Stimulated activated CD4-positive, alpha-beta T cell treated with anti-CD3 and anti-CD28 coated beads, TNF-alpha, amount 100 ng/mL, for 4 hours (primary cell): ENCODE measurements at places on chromosomes 1 and 21.

DNA sequence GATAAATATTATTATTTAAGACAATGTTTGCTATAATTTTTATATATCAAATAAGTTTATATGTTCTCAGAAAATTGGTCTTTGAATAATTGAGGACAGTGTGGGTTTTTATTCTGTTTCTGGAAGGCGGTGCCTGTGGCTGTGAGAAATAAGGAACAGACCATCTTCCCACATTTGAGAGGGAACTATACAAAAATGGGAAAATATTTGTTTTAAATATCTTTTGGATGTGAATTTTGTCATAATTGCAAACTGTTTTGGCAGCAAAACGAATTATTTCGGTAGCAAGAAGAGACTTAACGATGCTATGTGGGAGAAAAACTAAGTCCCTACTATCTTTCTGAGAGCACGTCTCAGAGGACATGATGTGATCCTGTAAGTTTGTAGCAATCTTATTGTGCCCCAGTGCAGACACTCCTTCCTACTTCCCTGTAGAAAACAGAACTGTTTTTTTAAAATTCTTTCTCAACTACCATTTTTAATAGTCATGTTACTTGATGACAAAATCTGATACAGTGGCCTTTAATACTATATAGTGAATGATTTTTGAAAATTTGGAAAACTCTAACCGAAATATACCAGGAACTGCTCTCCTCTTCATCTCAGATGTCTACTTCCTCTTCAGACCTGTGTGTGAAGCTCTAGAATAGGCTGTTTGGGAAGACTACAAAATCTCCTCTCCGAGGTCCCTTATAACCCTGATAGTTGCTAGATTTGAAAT lies 25.4 kb downstream of the PTPRC start:
- no peak for DNase-seq

- DNase-seq = no peak
Measured at GRCh38 chr1:221527886-221528624, 213.8 kb downstream of the DUSP10 start.

GRCh38 chr1:43747736-43748135 lies 40.4 kb downstream of the ST3GAL3 start:
- no peak for DNase-seq

- no peak for DNase-seq
Measured at GRCh38 chr1:43484367-43484766, 30.6 kb upstream of the HYI start.

- no peak for DNase-seq
Measured at GRCh38 chr1:157968946-157969345, 24.5 kb upstream of the KIRREL1 start.

DNA sequence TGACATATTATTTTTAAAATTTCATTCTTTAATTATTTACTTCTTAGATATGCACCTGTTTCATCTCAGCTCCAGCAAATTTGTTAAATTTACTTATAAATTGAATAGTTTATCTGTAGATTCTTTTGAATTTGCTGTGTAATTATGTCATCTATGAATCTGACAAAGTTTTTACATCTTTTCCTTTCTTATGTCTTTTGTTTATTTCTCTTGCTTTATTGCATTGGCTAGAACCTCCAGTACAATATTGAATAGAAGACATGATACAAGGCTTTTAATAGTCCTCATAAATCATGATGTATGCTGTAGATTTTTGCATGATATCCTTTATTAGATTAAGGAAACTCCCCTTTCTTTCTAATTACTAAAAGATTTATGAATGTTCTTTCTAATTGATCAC lies 20.8 kb downstream of the CR1 start:
- DNase-seq = no peak

DNA sequence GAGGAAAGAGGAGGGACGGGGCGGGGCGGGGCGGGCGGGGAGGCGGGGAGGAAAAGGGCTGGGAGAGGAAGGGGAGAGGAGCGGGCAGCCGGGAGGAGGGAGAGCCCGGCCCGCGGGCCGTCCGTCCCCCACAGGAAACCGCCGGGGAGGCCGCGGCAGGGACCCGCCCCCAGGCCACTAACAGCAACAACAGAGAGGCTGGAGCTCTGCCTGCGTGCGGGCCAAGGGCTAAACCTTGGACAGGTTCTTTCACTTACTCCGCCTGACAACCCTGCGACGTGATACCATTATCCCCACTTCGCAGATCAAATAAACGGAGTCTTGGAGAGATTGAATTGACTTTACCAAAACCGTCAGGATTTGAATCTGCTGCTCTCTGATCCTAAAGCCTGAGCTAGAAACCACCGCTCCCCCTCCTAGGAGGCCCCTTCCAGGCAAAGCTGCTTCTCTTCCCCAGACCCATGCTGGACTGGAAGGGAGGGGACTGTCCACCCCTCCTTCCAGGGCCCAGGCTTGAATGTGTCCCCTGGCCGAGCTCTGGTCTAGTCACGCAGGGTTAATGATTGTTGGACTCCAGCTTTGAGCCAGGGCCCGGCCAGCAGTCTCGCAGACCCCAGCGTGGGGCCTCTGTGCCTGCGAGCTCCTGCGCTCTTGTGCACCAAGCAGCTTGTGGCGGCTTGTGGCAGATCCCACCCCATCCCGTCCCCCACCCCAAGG lies at the start of gene EVA1B:
TSS of gene EVA1B (minus strand) at position 10 of the 717 bp plus-strand sequence. CDS start 608 bp downstream, outside the sequence.
- DNase-seq = no peak

DNA sequence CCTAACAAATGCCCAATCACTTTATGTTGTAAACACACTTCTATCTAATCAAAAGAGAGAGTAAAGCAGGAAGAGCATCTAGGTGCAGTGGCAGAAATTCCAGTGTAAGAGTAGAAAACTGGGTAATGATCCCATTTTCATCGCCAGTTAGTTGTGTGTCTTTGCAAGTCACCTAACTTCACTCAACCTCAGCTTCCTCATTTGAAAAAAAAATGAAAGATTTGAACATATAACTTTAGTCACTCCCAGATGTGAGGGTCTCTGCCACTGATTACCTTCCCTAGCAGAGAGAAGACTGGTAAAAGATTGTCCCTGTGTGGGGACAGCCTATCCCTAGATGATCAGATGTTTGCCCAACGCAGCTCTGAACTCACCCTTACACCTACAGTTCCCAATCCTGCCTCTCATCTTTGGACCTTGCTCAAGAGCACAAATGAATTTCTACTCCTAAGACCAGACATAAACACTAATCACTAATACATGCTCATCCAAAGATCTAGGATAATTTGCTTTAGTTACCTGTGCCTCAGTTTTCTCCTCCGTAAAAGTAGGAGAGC lies 25.2 kb upstream of the DUSP23 start:
- DNase-seq = no peak

DNA sequence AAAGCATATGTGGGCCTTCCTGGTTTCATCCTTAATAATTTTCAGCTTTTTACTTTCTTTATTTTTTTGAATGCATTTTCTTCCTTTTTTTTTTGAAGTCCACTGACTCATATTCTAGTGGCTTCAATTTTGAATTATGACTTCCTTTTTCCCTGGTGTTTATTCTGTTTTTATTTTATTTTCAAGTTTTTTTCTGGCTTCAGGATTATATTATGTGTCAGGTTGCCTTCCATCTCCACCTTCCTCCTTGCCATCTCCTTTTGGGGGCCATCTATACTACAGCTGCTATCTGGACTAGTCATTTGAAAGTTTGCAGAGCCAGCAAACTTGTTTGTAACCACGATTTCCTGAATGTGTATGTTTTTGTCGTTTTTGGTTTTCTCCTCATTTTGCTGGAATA lies 117.6 kb downstream of the LEPR start:
- no peak for DNase-seq

- DNase-seq = no peak
Measured at GRCh38 chr1:243264717-243265116, 8.9 kb downstream of the SDCCAG8 start.

- no peak for DNase-seq
Measured at GRCh38 chr1:244964112-244964971, 100.0 kb upstream of the HNRNPU start.
